ENCODE measurements at places on chromosomes 12 and 14. TPM values are rescaled to one million over a fixed set of nuclear protein-coding genes. Genes with fewer than 3 reads are reported as not detected.

GRCh38 chr14:51157012-51157411 lies 62.1 kb upstream of the TRIM9 start:
- DNase-seq, result peak; percentile 20

DNA sequence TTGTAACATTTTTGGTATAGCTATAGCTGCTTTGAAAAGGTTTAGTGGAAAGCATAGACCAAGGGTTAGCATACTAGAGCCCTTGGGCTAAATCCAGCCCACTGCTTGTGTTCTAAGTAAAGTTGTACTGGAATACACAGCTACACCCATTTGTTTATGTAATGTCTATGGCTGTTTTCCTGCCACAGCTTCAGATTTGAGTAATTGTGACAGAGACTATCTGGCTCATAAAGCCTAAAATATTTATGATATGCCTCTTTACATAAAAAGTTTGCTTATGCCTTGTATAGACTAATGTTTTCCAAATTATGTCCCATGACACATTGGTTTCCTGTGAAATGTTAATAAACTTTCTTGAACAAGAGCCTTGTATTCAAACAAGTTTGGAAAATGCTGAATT lies 234.8 kb upstream of the ATP2B1 start:
- DNase-seq, result peak; percentile 86

DNA sequence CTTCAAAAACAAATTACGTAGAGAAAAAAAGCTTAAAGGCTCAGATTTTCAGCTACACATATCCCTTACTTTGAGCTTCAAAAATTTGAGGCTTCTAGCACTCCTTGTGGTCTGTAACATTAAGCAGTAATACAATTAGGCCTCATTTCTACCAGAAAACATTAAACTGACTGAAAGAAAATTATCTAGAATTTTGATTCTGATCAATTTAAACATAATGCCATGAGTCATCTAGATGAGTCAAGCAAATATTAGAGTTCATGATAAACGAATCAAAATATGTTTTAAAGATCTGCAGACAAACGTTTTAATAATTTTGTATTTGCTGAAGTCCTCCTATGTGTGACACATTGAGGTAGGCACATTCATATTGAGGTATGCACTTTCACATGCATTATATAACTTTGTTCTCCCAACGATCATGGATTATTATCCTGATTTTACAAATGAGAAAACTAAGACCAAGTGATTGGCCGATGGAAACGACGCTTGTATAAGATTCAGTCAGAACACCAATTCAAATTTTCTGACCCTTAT lies 4.3 kb downstream of the OSBPL8 start:
- no peak for DNase-seq

DNA sequence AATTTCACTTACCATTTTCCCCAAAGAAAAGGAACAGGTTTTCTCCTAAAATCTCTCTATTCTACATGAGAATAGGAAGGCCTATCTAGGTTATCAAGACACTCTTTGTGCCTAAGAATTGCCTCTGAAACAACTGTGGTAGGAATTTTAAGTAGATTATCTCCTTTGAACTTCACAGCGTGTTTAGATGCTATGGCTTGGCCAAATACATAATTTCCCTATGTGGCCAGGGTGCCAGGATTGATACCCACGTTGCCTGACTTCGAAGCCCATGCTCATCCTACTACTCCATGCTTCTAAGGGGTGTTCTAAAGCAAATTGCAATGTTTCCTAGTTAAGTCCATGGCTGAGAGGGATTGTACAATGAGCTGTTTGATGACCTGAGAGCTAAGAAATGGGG lies 241.5 kb upstream of the FBXO33 start:
- no peak for DNase-seq

- DNase-seq, result no peak
Measured at GRCh38 chr12:114957225-114957624, 273.2 kb upstream of the TBX3 start.

- DNase-seq, result no peak
Measured at GRCh38 chr12:46935271-46935847, 109.6 kb upstream of the SLC38A4 start.

DNA sequence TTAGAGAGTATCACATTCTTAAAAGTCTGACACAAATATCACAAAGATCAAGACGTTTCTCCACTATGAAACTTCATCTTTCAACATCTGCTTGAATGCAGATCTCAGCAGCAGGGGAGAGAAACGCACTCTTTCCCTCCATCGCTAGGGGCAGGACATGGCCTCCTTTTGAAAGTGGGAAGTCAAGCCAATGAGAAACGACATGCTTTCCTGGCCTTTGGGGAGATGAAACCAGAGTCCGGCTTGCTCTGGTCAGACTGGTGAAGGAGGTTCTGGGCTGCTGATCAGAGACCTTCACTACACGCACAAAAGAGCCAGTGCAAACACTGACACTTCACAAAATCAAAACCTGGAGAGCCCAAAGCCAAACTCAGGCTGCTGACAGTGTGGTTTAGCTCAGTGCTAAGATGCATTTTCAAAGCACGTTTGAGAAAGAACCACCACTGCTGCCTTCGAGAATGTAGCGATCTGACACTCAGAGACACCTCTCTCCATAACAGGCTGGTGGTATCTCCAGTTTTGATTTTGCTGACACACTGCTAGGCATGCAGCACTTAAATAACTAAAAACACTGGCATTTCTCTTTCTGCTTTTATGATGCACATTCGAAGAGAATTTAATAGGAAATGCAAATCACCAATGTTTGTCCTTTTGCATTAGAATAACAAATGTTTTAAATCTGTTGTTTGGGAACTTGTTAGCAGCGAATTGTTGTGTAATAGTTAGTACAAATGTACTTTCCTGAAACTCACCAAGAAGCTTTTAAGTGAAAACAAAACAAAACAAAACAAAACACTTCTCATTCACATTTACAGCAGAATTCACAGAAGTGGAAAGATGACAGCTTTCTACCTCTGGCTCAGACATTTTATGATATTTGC lies 93.9 kb upstream of the OVCH1 start:
- peak; percentile 68 for DNase-seq

DNA sequence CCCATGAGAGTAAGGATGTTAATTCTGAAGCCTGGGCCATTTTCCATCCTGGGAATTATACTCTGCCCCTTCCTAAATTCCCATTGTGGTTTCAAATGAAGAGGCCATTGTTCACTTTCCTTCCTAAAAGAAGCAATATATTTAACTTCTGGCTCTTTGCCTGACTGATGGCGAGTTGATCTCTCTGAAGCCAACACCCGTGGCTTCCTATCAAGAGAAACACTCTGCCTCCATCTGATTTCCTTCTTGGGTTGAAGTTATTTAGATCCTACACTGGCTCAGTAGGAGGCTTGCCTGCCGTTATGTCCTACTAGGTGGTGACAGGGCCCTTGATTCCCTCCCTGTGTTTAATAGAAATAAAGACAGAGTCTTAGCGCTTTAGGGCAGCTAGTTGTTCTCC lies 97.4 kb downstream of the PRKCH start:
- DNase-seq, result no peak

GRCh38 chr12:8914716-8915526 lies 612 bp downstream of the PHC1 start:
- peak; percentile 41 for DNase-seq

DNA sequence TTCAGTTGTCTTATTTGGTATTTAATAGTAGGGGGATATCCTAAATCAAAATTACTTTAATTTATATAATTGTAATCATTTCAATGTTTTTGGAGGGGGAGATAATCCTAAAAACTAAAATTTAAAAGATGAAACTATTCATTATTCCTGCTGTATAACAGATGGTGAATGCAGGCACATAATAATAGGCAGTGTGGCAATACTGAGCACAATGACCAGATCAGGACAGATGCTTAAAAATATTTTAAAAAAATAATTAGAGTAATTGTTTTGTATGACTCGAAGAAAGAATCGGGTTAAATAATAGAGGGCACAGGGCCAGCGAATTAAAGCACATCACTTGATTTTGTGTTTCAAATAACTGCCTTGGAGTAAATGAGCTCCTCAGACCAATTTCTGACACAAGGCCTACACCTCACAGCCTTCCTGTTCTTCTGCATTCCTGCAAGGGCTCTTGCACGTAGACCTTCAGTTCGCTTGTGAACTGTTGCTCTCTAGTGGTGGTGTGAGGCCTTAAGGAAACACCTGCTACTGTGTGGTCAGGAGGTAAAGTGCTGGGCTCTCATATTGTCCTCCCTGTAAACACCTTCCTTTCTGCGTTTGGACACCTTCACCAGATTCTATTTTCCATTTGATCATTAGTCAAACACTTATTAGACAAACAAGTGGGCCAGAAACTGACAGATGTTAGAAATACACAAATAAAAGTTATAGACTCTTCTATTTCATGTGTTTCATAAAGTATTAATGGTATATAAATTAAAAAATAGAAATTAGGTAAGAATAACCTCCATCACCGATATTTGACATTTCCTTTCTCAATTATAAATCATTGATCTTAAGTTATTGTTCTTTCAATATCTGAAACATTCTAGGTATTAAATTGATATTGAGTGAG lies 29.3 kb upstream of the KLRF1 start:
- peak; percentile 81 for DNase-seq

DNA sequence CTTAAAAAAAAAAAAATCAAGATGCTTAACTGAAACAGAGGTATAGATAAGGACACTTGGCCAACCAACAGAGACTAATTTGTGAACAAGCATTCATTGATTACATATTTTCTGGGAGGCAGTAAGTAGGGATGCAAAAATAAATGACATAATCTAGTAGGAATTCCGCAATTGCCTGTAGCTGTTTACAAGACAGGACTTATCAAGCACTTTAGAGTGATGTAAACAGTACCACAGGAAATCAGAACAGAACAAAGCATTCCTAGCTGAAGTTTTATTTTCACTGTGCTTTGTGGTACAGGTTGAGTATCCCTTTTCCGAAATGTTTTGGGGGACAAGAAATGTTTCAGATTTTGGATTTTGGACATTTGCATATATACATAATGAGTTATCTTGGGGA lies 68.2 kb upstream of the FGD4 start:
- peak; percentile 72 for DNase-seq

- no peak for DNase-seq
Measured at GRCh38 chr12:126083926-126084325, 1018.7 kb downstream of the AACS start.

DNA sequence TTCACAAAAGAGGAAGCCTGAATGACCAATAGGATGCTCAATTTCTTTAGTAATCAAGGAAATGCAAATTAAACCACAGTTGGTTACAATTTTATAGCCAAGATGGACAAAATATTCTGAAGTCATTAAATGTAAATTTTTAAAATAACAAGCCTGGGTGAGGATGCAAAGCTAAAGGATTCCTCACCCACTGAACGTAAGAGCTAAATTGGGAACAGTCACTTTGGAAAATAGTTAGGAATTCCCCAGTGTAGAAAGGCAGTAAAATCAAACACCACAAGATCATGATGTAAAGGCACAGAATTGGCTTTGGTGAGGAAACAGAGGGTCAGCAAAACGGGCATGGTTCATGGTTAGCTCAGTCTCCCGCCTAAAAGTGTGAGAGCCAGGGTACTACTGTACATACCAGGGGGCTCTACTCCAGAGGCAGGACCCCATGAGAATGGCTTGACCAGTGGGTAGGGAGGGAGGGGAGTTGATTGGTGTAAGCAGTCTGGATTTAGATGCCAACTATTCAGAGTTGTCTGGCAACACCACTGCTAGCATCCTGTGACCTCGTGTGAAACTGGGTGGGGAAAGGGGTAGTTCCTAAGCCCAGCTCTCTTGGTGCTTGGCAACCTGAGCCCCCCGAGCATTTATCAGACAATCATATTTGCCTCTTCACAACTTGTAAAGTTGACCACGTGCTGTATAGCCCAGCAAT lies 213.4 kb upstream of the EGLN3 start:
- DNase-seq, result no peak

- no peak for DNase-seq
Measured at GRCh38 chr14:66398437-66398836, 87.7 kb upstream of the CCDC196 start.

DNA sequence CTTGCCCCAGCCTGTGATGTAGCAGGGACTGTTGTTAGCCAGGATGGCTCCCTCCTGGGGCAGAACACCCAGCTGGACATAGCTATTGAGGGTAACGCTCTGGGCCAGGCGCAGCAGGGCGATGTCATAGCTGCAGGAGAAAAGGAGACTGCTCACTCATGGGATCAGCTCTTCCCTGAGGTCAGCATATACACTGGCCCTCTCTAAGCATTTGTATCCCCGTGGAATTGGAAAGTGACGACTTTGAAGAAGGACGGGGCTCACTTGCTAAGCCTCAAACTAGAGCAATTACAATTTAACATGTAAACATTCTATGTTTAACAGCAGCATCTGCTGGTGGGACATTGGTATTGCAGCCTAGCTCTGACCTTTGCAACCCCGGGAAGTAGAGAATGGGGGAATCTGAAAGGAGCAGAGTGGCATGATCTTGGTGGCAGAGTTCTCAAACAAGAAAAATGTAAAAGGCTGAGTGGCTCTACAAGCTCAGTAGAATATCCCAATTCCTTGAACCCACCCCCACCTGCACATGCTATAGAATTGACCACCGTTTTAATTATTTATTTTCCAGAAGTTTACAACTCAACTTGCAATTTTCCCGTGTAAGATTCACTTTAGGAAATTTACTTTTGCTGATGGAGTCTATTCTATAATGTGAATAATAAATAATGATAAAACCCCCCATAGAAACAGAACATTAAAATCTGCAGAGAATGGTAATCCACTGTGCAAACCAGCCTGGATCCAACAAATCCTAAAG lies 5.0 kb downstream of the CELA1 start:
- peak; percentile 70 for DNase-seq

GRCh38 chr14:60878536-60878935 lies 102.3 kb downstream of the TRMT5 start:
- DNase-seq, result peak; percentile 38

DNA sequence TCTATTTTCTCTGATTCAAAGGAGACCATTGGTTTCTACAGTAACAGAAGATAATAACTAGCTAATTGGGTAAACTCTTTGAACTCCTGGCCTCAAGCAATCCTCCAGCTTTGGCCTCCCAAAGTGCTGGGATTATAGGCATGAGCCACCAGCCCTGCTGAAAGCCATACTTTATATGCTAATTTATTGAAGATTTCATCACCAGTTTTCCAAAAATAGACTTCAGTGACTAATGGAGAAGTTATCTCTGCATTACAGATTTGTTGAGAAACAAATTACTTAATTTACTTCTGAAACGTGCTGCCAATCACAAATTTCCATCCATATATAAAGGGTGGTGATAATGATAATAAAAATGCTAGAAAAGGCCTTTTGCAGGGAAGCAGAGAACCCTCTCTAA lies 1758.1 kb upstream of the SEL1L start:
- DNase-seq, result no peak

NYNRIN gene
- total RNA-seq, result 11.6 TPM

TAS2R42 gene
- total RNA-seq, result not detected

MAP1LC3B2 gene
- total RNA-seq, result 0.43 TPM

KIF26A gene
- under 0.01 TPM for total RNA-seq

PTCSC3 gene
- total RNA-seq, result not detected

NID2 gene
- 259 TPM for total RNA-seq

PLEKHG7 gene
- not detected for total RNA-seq

AKAP3 gene
- total RNA-seq, result 1.3 TPM

B4GALNT3 gene
- total RNA-seq, result under 0.01 TPM

GXYLT1 gene
- 11.0 TPM for total RNA-seq

CLEC6A gene
- not detected for total RNA-seq

TMEM121 gene
- 2.9 TPM for total RNA-seq

SIRT4 gene
- total RNA-seq, result 1.6 TPM

RHEBL1 gene
- 0.64 TPM for total RNA-seq

RILPL2 gene
- 3.5 TPM for total RNA-seq

KCNMB4 gene
- total RNA-seq, result 4.2 TPM

SERPINA3 gene
- total RNA-seq, result not detected

PRIMA1 gene
- not detected for total RNA-seq

All from fibroblast of villous mesenchyme (primary cell).